ENCODE measurements at places on chromosomes 6 and 20.

DNA sequence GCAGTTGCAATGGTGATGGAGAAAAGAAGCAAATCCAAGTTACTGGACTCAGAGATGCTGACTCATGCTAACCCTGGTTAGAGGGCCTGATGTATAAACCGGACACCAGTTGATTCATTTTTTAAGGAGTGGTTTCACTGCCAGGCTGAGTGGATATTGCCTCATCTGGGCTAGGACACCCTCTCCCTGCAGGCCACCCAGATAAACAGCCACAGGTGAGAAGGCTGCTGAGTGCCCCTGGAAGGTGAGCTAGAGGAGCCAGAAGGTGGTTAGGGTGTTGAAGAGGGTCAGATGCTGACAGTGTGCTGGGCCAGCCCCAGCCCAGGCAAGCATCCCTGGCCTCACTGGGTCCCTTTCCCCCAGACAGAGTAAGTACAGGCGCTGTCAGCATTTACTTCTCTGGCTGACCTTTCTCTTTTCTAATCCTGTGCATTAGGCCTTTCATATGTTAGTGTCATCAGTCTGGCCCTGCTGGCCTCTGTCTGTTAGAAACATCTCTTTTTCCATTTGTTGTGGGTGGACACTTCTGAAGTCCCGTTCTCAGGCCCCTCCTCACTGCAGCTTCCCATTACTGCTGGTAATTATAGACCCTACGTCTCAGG lies 13.5 kb downstream of the EPB41L1 start:
- DNase-seq: no peak

DNA sequence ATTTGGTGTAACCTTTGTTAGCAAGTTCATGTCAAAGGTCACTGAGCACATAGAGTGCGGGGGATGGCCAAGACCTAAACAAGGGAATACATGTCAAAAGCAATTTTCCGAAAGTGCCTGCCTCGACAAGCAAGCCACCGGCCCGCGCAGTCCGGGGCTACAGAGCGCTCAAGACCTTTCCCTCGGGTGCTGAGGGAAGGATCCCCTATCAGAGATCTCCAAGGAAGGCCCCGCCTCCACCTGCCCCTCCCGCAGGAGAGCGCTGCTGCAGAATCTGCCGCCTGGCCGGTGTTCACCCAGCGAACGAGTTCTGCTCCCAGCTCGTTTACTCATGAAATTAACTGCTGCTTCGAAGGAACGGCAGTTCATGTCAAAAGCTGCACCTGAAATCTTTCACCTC lies 252.7 kb downstream of the BMP7 start:
- no peak for DNase-seq

DNA sequence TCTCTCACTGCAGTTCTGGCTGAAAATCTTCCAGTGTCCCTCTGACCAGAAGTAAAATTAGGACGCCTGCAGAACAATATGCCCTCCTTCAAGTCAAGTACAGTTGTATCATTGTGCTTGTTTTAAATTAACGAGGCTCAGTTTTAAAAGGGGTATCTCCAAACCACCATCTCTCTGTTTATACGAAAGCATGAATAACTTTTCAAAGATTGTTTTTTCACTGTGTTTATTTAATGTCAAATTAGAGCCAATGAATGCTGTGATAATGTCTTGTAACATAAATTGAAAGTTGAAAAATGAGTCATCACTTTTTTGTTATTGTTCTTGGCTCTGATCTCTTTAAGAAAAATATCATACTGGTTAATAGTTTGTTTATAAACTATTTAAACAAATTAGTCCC lies 230.7 kb upstream of the THEMIS start:
- no peak for DNase-seq

- no peak for DNase-seq
These were observed 2.5 kb upstream of the ULBP2 start for GRCh38 chr6:149939356-149939648.

DNA sequence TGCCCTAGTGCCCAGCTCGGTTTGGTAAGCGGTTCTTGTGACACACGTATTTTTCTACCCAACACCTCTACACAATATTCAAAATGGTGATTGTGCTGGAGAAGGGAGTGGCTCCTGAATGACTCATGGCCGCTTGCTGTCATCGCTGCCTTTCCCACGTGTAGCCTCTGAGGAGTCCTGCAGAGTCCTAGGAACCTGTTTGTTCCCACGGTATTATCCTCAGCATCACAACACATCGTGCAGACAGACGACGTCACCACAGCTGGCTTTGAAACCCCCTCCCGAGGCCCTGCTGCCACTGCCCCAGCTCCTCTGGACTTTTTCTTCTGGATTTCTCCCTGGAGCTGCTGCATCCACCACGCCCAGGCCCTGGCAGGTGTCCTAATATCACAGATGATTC lies 353.5 kb downstream of the SMOC2 start:
- no peak for DNase-seq

- no peak for DNase-seq
These were observed 99.2 kb downstream of the MCHR2 start for GRCh38 chr6:99894815-99895214.

Measured in lower leg skin (tissue), 4 donors.